ENCODE measurements at places on chromosomes 11 and 22. TPM values are rescaled to one million over a fixed set of nuclear protein-coding genes. Genes with fewer than 3 reads are reported as not detected.

Gene CARD10
- total RNA-seq = 125 TPM

Gene CDC42EP1
- total RNA-seq = 17.5 TPM

Gene POTEH
- not detected for total RNA-seq

Gene PEX16
- total RNA-seq = 28.5 TPM

Gene ROBO4
- total RNA-seq = 2.0 TPM

Gene OR8B12
- not detected for total RNA-seq

Gene MACROD1
- 13.2 TPM for total RNA-seq

Gene SHANK2
- 5.8 TPM for total RNA-seq

Gene UCP3
- total RNA-seq = 0.99 TPM

Gene GRM5
- not detected for total RNA-seq

Gene APOBEC3A
- not detected for total RNA-seq

Gene ZNRF3
- total RNA-seq = 6.8 TPM

GRCh38 chr22:46064966-46065666 lies 85.2 kb upstream of the PPARA start:
- DNase-seq = peak; percentile 58

GRCh38 chr22:27253108-27253902 lies 548.3 kb downstream of the MN1 start:
- DNase-seq = no peak

GRCh38 chr11:118843565-118843964 lies 40.1 kb upstream of the CXCR5 start:
- DNase-seq = no peak

DNA sequence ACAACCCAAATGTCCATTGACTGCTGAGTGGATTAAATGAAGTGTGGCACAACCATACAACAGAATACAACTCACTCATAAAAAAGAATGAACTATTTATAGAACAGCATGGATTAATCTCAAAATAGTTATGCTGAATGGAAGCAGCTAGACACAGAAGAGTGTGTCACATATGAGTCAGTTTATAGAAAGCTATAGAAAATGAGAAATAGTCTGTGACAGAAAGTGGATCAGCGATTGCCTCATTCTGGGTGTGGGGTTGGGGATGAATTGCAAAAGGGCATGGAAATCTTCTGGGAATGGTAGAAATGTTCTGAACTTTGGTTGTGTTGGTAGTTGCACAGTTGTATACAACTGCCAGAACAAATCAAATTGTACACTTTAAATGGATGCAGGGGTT lies 37.4 kb downstream of the PRR5L start:
- DNase-seq = peak; percentile 65

- DNase-seq = no peak
Measured at GRCh38 chr11:31960126-31960525, 130.7 kb upstream of the RCN1 start.

- peak; percentile 48 for DNase-seq
Measured at GRCh38 chr11:120566176-120566575, 54.6 kb downstream of the GRIK4 start.

DNA sequence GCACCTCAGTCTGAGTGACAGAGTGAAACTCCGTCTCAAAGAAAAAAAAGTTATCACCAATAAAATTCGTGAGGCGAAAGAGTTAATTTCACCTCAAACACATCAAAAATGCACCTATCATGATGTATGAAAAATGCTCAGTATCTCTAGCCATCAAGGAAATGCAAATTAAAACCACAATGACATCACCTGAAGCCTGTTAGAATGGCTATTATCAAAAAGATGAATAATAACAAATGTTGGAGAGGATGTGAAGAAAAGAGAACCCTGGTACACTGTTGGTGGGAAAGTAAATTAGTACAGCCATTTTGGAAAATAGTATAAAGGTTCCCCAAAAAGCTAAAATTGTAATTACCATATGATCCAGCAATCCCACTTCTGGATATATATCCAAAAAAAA lies 23.6 kb downstream of the CHEK2 start:
- DNase-seq = no peak

DNA sequence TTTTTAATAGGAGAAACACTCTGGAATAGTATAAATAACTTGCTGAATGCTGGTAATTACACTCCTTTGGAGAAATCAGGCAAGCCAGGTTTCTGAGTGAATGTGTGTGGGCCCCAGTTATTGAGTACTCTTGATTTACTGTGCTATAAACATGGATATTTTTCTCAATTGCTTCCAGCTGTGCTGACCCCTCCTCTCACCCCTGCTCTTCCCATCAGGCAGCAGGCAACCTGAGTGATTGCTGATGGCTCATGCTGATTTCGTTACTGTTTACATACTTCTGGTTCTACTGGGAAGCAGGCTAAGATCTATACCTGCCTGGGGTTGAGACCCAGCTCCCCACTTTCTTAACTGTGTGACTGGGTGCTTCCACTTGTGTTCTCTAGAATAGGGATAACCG lies 68.5 kb downstream of the DHCR7 start:
- DNase-seq = no peak

- peak; percentile 23 for DNase-seq
Measured at GRCh38 chr11:101470881-101471520, 112.8 kb downstream of the TRPC6 start.

GRCh38 chr22:30605449-30606110 lies 1.4 kb upstream of the TCN2 start:
- peak; percentile 11 for DNase-seq

- no peak for DNase-seq
Measured at GRCh38 chr22:22948651-22949571, 61.3 kb downstream of the IGLL5 start.

- no peak for DNase-seq
Measured at GRCh38 chr11:11311169-11311568, 41.9 kb downstream of the CSNK2A3 start.

- no peak for DNase-seq
Measured at GRCh38 chr11:117248341-117248740, 15.9 kb downstream of the RNF214 start.

DNA sequence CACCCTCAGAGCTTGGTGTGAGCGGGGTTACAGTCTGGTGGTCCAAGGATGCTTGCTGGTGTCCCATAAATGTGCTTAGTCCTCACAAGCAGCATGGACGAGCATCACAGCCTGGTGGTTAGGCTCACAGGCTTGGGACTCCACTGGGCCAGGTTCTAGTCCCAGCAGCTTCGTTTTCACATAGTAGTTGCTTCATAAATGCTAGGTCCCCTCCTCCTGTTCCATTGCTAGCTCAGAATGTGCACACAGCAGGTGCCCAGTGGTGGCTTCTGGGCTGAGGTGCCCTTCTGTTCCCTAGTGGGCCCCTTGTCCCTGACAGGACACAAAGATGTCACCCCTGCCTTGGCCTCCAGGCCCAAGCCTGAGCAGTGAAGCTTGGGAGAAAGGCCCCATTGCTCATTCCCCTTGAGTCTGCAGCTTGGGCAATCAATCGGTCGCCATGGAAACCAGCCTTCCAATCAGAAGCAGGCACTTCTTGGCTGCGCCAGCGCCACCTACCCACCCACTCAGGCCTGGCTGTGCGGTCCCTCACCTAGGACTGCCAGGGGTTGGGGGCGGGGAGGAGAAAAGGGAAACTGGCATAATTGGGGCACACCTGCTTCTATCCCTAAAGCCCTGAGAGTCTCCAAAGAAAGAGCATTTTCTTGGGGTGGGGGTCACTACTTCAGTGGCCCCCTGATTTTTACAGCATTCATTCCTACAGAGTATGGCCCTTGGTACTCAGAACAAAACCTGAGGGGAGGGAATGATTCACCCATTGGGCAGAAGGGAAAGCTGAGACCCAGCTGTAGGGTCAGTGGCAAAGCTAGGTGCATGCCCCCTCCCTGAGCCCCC lies 48.1 kb downstream of the CYTH4 start:
- DNase-seq = peak; percentile 65

- no peak for DNase-seq
Measured at GRCh38 chr22:32248276-32248675, 6.9 kb downstream of the SLC5A4 start.

- DNase-seq = no peak
Measured at GRCh38 chr11:64003807-64004589, 17.8 kb downstream of the OTUB1 start.

DNA sequence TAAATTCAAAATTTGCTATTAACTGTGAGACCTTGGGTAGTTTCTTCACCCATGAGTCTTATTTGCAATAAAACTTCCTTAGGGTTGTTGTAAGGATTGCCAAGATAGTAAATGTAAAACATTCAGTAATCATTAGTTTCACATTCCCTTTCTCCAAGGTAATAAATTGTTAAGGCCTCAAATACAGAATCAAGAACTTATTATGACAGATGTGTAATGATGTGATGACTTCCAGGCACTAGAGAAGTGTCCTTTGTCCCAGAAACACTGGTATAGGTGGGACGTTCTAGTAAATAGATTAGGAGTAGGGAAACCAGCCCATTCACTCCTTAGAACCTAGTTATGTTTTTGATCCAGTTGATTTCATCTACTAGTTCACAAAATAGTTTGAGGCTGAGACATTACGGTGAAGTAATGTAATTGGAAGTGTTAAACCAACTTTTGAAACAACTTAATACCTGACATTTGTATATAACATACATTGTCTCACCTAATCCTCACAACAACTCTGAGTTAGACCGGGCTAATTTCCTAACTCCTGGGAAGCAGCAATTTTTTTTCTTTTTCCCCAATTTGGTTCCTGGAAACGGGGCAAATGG lies 25.5 kb downstream of the CTNND1 start:
- DNase-seq = no peak

GRCh38 chr11:9008661-9009060 lies 4.9 kb upstream of the NRIP3 start:
- no peak for DNase-seq

DNA sequence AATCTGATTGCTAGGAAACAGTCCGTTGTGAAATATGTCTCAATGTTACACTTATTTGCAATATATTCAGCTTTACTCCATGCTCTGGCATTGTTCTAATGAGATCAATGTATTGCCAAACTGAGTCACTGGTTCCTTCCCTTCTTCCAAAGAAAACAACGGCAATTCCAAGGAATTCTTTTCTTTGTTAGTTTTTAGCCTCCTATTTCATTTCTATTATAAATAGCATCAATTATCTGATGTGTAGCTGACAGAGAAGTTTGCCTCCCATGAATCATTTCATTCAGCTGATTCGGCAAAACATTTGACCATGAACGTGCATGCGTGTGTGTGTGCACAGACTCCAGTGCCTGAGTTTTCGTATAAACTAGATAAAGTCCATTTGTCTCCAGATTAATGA lies 346.8 kb downstream of the ETS1 start:
- no peak for DNase-seq

GRCh38 chr11:103380031-103380430 lies 270.8 kb downstream of the DYNC2H1 start:
- no peak for DNase-seq

DNA sequence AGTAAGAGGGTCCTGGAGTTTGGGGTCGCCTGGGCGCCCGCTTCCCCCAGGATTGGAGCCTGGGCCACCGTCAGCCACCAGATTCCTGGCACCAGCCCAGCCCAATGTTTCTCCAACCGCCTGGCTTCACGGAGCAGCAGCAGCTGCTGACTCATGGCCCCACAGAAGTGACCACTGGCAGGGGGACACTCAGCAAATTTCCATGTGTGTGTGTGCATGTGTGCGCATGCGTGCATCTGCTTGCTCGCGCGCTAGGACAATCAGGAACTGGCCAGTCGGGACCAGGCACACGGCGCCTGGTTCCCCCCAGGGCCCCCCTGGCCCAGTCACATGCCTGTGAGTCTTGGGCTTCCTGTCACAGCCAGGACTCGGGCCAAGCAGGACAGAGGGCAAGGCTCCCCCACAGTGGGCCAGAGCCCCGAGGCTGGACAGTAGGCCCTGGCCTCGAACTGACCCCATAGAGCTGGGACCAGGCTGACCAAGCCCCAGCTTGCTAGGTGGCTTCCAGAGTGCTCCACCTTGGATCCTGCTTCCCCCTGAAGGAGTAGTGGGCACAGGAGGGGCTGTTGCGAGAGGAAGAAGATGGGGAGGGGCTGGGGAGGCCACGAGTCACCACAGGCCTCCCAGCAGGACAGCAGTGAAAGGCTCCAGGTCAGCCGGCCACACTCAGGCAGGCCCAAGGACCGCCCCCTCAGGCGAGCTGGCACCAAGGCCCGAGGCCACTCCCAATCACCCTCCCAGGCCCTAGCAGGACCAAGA lies 3.2 kb downstream of the CTSD start:
- no peak for DNase-seq

- no peak for DNase-seq
Measured at GRCh38 chr11:86574493-86575207, 97.8 kb downstream of the ME3 start.

- no peak for DNase-seq
Measured at GRCh38 chr11:65185171-65185570, 3.4 kb downstream of the CAPN1 start.

GRCh38 chr22:46085828-46086576 lies 64.3 kb upstream of the PPARA start:
- peak; percentile 90 for DNase-seq

GRCh38 chr11:118979434-118979833 lies 7.9 kb downstream of the FOXR1 start:
- no peak for DNase-seq

DNA sequence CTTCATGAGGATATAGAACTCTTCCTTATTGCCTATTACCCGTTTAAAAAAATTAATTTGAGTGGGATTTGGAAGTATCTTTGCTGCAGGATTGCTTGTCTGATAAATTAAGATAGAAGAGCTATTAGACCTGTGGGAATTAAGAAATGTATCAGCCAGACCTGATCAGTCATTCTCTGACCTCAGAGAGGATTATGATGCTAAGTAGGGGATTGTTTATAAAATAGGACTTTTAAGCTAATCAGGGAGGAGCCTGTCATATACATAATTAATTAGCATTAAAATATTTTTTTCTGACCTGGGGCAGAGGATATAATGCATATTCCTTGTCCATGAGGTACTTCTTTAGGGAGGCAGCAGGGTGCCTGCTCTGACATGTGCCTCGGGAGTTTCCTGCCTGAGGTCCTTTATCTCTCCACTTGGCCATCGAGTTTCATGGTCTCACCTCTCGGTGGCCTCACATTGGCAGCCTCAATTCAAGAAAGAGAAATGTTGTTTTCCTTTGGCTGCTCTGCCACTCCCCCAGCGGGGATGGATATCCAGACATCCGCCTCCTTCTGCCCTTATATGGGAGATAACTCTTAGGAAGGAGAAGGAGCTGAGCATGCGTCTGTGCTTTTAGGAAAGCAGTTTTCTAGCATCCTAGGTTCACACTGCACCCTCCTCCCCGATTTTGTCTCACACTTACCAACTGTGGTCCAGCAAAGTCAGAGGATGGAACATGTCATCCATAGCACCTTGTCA lies 41.1 kb downstream of the DIXDC1 start:
- DNase-seq = peak; percentile 78

All from mammary epithelial cell (primary cell).